Cardiac muscle cell (in vitro differentiated cells and primary cell): ENCODE measurements at places on chromosomes 16 and 17.

- DNase-seq = no peak
These were observed 50.0 kb downstream of the CBFA2T3 start for GRCh38 chr16:88927010-88927409.

GRCh38 chr17:53950858-53951250 lies 128.1 kb downstream of the KIF2B start:
- no peak for DNase-seq

GRCh38 chr17:32719689-32720088 lies 157.2 kb downstream of the MYO1D start:
- DNase-seq = no peak

DNA sequence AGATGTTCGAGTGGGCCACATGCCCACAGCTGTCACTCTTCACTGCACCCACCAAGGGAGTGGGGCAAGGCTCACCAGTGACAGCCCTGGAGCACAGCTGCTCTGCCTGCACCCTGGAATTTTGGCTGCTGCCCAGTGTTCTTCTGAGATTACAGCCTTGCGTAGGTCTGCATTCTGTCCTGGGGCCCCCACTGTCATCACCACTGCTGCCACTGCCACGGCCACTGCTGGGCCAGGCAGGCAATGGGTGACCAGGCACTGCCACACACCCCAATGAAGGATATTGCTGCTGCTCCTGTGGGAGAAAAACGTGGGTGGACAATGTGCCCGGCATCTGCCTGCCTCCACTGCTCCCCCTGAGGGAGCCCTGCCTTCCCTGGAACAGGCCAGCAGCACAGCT lies 1717.0 kb downstream of the TP53TG3F start:
- DNase-seq = no peak

- peak; percentile 94 for DNase-seq
These were observed at the start of gene RUNDC3A for GRCh38 chr17:44308320-44308818. Gene RUNDC3A (plus strand): TSS chr17:44308601. CDS start chr17:44308833, 232 bp downstream.

GRCh38 chr17:62760945-62761267 lies 47.2 kb downstream of the MARCHF10 start:
- DNase-seq = no peak

DNA sequence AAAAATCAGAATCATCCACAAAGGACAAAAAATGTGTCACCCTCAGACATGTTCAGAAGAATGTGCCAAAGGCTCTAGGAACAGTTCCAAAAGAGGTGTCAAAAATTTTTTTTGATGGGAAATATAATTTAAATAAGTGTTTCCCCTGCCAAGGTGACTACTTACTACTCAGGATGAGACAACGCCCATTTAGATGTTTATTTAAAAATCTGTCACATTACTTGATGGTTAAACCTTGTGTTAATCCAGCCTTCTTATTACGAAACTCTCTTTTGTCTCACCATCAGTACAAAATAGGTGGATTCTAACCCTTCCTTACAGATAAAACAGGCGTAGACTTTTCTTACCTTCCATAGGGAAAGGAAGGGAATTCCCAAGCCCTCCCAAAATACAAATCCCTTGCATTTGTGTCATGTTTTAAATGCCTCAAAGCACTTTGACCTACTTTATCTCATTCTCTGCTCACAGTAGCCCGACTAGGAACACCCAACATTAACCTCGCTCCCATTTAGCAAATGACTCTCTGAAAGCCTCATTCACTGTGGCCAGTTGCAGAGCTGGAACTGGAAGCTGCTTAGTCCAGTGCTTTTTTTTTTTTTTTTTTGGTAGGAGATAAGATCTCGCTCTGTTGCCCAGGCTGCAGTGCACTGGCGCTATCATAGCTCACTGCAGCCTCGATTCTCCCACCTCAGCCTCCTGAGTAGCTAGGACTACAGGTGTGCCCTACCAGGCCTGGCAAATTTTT lies 5.8 kb upstream of the GNA13 start:
- no peak for DNase-seq
